ENCODE measurements at places on chromosomes 4 and X.
A peak's percentile ranks its signal among the peaks of the same experiment; 100 is the strongest.

- no peak for DNase-seq
These were observed 7.8 kb downstream of the MSMO1 start for GRCh38 chr4:165335163-165335703.

DNA sequence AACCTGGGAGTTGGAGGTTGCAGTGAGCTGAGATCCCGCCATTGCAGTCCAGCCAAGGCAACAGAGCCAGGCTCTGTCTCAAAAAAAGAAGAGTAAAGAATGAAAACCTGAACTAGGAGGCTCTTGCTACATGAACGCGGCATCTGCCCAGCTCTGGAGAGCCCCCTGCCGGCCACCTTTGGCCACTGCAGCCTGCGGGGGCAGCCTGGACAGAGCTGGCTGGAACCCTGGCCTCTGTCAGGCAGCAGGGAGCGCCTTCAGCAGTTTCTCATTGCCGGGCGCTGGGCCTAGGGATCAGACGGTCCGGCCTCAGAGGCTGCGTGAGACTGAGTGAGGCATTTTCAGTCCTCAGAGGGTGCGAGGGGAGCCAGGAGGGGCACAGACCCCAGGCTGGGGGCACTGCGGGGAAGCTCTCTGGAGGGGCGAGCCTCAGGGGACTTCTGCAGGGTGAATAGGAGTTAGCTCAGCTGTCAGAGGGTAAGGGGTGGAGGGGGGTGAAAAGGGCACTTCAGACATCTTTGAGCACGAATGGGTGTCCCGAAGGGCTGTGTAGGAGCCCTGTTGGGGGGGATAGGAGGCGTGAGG is 17.5 kb downstream of the DOK7 start:
- DNase-seq = peak; percentile 75

- no peak for DNase-seq
These were observed 98.0 kb downstream of the ATP11C start for GRCh38 chrX:139834879-139835278.

DNA sequence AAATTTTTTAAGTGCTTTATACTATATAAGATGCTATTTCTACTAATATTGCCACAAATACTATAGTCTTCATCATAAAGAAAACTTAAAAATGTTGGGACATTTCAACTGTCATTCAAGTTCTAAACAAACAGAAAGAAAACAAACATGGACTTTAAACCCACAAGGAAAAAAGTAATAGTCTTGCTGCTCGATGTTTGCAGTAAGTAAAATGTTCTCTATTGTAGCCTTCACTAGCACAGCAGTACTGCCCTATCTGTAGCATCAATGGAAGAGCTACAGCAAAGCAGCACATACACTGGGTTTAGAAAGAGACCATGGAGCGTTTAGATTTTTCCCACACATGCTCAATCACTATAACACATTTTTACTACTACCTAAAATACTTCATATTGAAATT is 146.8 kb downstream of the KLHL13 start:
- DNase-seq = no peak

- DNase-seq = no peak
These were observed 61.0 kb downstream of the ZCCHC12 start for GRCh38 chrX:118884552-118885138.

DNA sequence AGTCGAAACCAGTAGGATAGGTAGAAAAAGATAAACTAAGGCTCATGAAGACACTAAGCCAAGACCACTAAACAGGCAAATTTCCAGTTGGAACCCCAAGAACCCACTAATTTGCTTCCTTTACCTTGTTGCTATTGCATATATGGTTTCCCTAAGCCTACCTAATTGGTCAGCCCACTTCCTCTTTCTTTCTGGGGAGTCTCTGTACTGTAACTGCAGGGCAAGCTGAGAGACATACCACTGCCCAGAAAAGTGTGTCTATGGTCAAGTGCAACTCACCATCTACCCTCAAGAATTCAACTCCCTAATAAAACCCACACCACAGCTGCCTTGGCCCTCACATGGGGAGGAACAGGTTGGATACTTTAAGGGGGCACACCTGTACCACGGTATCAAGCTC is 28.6 kb downstream of the IDS start:
- no peak for DNase-seq
